ENCODE measurements at places on chromosomes 3 and 15.

GRCh38 chr3:49714728-49715550, 4.5 kb downstream of the AMIGO3 start:
- DNase-seq, result no peak

- DNase-seq, result peak; percentile 45
Observed at GRCh38 chr3:130671545-130672312, 74.9 kb downstream of the PIK3R4 start.

- DNase-seq, result no peak
Observed at GRCh38 chr3:81658322-81658997, 103.0 kb downstream of the GBE1 start.

GRCh38 chr3:149448331-149448831, 26.1 kb upstream of the TM4SF4 start:
- peak; percentile 82 for DNase-seq

DNA sequence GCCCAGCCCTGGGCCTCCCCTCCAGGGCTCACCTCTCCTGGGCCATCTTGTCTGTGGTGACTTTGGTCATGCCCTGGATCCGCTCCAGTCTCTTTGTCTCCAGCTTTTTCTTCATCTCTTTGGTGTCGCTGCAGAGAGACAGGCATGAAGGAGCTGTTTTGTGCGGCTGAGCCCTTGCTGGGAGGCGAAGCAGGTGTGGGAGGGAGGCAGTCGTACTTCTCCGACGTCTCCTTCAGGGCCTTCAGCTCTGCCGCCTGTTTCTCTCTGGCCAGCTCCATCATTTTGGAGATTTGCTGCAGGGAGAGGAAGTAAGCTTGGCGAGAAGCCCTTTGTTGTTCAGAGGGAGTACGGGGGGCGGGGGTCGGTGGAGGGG, 7.7 kb upstream of the ANKRD63 start:
- no peak for DNase-seq

GRCh38 chr3:36774052-36774451, 9.7 kb upstream of the DCLK3 start:
- DNase-seq, result peak; percentile 11

- DNase-seq, result no peak
Observed at GRCh38 chr3:37853691-37854413, 7.8 kb upstream of the CTDSPL start.

DNA sequence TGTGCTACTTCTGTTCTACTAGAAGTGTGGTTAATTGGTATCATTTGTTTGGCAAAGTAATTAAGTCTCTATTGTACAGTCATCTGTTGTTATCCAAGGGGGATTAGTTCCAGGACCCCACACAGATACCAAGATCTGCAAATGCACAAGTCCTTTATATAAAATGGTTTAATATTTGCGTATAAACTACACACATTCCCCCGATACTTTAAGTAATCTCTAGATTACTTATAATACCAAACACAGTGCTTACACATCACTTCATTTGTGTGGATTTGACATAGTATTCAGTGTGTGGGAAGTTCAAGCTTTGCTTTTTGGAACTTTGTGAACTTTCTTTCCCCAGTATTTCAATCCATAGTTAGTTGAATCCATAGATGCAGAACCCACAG, 50.5 kb upstream of the ABI3BP start:
- DNase-seq, result no peak

DNA sequence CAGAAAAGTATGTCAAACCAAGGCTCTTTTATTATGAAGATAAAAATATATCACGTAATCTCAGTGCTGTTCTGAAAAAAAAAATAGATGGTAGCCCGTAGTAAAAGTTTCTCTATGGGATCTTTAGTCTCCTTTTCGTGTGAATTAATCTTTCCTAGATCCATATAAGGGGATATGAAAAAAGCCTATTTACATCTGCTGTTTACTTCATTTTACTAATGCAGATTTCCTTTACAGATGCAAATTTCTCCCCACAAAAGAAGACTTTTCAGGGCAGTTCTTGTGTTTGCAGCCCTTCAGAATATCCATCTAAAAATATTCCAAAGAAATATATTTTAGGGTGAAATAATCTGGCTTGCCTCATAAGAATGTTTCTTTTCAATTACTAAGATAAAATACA, 1291.7 kb downstream of the ROBO1 start:
- DNase-seq, result no peak

DNA sequence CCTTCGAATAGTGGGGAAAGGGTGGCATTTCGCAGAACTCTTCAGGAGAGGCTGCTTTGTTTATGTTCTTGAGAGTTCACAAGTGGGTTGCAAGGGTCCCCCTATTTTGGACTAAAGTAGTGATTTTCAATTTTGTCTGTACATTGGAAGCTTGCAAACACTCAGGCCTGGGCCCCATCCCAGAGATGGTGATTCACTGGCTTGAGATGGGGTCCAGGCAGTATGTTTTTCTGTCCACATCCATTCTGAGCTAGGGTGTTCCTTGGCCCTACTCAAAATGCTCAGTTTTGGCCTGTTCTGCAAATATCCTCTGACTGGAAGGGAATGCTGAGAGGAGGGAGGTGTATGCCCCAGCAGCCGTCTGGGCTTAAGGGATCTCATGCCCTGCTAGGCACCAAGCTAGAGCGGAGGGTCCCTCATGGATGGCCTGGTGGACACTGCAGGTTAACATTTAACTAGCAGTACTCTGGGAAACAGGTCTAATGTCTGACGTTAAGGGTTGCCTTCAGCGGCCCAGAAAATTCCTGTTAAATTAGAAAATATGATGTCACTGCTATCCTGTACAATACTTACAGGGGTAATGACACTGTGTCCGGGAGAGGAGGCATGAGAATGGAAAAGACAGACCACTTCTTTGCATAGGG, 181.4 kb downstream of the OPA1 start:
- DNase-seq, result no peak

- no peak for DNase-seq
Observed at GRCh38 chr15:42233107-42233506, 25.0 kb upstream of the VPS39 start.

DNA sequence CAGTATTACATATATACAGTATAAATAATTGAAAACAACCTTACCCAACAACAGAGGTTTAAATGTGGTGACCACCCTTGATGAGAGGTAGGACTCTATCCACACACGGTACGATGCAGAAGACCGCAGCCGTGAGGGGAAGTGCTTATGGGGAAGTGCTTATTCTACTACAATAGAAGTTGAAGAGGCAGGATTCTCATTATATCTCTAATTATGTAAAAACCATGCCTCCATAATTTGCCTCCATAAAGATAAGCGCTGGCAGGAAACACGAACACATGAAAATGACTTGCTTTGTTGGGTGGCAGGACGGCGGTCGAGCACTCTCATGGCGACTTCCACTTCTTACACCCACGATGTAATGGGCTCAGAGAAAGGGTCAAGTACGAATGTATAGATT, 7.2 kb upstream of the MUC13 start:
- DNase-seq, result no peak

DNA sequence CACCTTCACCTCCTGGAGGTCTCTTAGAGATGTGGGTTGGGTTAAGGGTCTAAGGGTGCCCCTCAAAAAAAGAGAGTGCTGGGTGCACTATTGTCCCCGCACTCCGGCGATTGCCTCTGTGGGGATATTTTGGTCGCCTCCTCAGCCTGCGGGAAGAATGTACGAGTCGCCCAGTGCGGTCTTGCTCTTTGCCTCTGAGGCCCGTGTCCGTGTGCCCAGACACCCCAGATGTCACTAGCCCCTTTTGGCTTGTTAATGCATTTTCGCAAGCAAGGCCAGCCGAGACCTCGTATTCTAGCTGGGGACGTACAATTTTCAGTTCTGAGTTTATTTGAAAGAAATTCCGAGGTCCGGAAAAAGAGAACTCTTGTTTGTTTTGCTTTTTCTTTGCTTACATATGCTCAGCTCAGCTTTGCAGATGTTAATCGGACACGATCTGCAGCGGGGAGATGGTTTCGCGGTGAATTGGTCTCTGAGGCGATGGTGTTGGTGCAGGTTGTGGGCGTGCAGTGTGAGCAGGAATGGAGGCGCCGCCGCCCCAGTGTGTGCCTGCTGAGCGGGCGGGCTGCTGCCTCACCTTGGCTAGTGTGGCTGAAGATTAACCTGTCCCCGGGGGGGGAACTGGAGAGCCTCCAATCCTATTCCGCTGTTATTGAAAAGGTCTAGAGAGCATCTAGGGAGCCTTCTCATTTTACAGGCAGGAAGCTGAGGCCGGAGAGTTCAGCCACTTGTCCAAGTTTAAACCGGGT, 1.4 kb downstream of the ST6GAL1 start:
- peak; percentile 62 for DNase-seq

DNA sequence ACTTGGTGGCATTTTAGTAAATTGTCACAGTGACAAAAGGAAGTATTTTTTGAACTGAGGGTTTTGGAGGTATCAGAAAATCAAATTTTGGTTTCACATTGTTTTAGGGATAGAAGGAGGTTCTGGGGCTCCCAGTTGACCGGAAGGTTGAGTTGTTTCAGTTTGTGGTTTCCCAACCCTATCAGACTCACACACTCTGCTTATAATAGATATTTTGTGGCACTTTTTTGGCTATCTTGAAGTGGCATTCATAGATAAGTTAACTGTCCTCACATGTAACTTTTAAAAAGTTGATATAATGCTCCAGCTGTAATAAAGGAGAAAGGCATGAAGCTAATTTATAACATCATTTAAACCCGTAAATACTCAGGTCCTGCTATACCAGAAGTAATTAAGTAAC, 12.8 kb downstream of the ARMC8 start:
- no peak for DNase-seq

DNA sequence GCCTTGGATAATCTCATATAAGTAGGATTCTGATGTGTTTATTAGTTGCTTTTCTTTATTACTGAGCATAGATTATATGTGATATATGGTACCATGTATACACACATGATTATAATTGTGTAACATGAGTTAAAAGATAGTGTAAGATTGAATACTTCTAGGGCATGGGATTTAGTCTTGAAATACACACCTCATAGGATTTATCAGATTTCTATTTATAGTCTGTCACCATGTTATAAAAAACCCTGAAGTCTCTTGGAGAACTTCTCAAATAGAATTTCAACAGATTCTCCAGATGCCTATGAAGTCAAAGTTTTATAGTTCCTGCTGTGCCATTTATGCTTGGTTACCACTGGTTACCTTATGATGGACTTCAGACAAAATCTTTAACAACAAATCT, 11.2 kb upstream of the KPNA4 start:
- no peak for DNase-seq

DNA sequence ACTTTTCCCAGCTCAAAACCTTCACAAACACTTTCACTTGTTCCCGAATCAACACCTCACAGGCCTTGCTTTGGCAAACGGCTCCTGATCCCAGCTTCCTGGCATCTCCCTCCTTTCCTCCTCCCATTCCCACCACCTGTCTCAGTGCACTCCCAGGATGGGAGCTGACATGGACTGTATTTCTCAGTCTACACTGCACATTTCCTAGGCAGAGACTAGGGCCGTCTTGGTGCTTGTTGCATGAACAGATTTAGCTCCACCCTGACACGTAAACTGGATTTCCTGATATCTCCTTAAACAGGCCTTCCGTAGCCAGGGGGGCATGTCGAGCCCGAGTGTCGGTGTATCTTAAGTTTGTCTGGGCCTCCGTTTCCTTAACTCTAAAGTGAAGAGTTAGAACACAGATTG, 790 bp upstream of the WHAMM start:
- DNase-seq, result no peak

DNA sequence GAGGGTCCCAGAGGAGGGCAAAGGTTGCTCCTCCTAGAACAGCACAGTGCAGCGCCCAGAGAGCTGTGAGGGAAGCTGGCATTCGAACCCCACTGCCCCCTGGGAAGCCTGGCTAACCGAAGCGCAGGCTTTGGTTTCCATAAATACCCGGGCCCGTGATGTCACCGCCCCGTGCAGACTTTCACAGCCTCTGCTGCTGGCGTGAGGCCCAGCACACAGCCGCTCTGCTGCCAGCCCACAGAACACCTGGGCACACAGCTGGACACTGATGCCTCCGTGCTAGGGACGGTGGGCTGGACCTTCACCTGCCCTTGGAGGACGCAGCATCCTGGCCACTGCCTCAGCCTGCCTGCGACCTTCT, 1.0 kb downstream of the IQSEC1 start:
- no peak for DNase-seq

DNA sequence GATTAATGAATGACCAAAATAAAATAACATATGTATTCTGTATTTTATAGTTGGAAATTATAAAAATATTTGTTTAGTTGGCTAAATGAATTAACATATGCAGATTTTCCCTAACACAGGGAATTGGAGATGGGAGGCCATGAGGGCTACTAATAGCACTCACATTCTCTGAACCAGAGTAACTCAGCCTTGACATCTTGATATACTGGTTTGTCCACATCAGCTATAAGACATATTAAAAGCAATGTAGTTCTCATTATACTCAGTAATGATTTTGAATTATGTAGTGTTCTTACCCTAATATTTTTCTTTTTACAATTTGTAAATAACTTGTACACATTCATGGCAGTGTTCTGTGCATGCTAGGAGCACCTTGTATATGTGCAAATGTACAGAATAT, 255.9 kb downstream of the EPHA6 start:
- no peak for DNase-seq

GRCh38 chr15:63450884-63451225, 53.5 kb upstream of the USP3 start:
- DNase-seq, result no peak

DNA sequence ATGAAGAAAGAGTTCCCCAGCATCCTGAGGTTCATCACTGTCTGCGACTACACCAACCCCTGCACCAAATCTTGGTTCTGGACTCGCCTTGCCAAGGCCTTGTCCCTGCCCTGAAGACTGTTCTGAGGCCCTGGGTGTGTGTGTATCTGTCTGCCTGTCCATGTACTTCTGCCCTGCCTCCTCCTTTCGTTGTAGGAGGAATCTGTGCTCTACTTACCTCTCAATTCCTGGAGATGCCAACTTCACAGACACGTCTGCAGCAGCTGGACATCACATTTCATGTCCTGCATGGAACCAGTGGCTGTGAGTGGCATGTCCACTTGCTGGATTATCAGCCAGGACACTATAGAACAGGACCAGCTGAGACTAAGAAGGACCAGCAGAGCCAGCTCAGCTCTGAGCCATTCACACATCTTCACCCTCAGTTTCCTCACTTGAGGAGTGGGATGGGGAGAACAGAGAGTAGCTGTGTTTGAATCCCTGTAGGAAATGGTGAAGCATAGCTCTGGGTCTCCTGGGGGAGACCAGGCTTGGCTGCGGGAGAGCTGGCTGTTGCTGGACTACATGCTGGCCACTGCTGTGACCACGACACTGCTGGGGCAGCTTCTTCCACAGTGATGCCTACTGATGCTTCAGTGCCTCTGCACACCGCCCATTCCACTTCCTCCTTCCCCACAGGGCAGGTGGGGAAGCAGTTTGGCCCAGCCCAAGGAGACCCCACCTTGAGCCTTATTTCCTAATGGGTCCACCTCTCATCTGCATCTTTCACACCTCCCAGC, 2.9 kb downstream of the MYD88 start:
- no peak for DNase-seq

- DNase-seq, result no peak
Observed at GRCh38 chr15:58864602-58865424, 68.7 kb downstream of the SLTM start.

GRCh38 chr3:60636846-60637245, 614.4 kb downstream of the FHIT start:
- DNase-seq, result no peak

GRCh38 chr3:62378311-62378789, 5.0 kb upstream of the FEZF2 start:
- no peak for DNase-seq

- no peak for DNase-seq
Observed at GRCh38 chr3:38645601-38646000, 3.9 kb downstream of the SCN5A start.

Measured in ELR (cell line).